ENCODE measurements at places on chromosomes 2 and 18.

DNA sequence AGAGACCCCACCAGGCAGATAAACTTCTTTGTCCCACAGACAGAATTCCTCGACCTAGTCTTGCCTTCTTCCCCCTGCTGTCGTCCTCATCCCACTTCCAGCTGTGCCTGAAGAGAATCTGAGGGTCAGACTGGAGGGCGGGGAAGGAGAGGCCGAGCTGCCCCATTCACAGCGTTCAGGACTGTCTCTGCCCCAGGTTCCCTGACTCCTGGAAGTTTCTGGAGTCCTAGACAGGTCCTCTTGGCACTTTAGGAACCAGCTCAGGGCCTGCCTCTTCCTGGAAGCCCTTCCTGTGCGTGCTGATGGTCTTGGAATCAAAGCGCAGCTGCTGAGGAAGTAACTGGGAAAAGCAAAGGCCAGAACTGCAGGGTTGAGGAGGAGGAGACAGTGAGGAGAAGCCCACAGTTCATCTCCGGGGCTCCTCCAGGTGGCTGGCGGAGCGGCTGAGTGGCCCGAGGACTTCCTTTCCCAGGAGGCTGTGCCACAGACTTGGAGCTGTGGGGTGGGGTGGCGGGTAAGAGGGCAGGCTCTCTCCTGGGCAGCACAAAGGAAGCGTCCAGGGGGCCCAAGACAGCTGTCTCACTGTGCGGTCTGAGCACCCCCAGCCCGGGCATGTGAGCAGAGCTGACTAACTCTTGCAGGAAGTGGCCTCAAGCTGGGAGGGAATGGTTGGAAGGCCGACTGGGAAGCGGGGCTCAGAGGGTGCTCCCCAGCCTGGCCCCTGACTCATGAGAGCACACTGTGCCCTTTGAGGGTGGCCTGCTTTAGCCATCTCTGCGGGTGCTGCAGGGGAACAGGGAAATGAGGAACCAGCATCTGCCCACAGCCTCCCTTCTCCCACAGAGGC lies 39.5 kb downstream of the SDC1 start:
- no peak for DNase-seq

DNA sequence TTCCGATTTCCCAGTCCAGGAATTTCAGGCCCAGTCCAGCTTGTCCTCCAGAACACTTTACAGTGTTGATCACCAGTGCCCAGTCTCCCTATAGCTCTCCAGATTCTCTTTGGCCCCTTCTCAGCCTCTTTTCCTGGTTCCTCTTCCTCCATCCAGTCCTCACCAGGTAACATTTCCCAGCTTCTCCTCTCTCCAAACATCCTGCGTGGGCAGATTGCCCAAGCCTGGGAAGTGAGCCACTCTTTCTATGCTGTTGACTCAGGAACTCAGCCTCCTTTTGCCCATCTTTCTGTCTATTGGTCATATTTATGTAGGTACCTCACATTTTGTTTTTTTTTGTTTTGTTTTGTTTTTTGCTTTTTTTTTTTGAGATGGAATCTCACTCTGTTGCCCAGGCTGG lies 109.4 kb downstream of the LYPD1 start:
- DNase-seq = no peak

- no peak for DNase-seq
Observed at GRCh38 chr2:18245375-18245774, 315.1 kb downstream of the RDH14 start.

- peak; percentile 80 for DNase-seq
Observed at GRCh38 chr2:88857951-88858411, 166.5 kb downstream of the RPIA start.

DNA sequence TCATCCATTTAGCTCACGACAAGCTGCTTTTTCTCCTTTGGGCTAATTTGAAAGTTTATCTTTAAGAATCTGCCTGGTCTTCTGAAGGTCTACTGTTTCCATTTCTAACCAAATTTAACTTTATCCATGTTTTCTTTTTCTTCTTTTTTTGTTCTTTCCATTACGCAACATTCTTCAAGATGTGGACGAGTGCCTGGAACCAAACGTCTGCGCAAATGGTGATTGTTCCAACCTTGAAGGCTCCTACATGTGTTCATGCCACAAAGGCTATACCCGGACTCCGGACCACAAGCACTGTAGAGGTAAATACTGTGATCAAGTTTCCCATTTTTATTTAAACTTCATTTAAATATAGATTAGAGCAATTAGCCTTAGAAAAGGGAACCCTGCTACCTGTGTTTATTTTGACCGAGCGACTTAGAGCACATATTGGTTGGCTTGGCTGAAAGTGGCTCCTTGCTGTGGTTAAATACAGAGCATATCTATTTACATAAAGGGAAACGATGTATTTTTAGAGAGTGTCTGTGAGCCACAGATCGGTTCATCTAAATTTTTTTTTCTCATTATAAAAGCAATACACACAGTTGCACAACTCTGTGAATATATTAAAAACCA lies 183.4 kb upstream of the RASGRP3 start:
- no peak for DNase-seq

DNA sequence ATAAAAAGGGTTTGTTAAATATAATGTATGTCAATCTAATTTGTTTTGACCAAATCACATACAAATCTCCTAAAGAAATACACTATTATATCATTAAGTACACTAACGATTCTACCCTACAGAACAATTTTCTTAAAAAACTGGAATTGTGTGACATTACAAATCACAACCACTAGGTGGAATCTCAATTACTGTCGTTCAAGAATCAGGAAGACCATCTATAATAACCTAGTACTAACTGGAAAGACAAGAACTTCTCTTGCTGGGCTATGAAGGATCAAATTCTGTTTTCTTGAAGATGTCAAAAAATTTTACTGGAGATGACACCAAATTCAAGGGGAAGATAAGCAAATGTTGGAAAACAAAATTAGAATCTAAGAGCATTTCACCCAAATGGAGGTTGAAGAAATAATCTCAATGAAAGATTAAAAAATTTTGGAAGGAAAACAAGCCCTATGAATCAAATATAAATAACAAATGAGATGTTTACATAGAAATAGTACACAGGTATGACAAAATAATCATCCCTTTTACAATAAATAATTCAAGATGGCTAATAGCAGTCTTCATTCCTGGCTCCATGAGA lies 110.9 kb downstream of the STK39 start:
- no peak for DNase-seq

DNA sequence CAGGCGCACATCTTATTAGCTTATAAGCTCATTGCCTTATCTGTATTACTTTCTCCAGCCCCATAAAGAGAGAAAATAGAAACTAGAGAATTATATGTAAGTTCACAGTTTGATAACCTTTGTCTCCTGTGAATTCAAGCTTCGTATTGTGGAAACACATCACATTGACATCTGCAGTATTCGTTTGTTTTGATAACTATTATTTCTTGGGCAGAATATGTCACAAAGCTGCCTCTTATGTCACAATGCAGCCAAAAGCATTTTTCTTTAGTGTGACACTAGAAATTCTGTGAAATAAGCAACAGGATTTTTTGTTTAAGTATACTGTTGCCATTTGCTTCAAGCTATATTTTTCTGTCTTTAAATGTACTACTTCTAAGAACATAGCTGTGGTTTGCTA lies 221.5 kb downstream of the DOK6 start:
- no peak for DNase-seq

- DNase-seq = peak; percentile 31
Observed at GRCh38 chr2:233912691-233913423, 4.3 kb upstream of the TRPM8 start.

GRCh38 chr2:207290833-207291624 lies 125.3 kb upstream of the KLF7 start:
- no peak for DNase-seq

GRCh38 chr2:45332094-45332493 lies 279.0 kb downstream of the SRBD1 start:
- DNase-seq = no peak

DNA sequence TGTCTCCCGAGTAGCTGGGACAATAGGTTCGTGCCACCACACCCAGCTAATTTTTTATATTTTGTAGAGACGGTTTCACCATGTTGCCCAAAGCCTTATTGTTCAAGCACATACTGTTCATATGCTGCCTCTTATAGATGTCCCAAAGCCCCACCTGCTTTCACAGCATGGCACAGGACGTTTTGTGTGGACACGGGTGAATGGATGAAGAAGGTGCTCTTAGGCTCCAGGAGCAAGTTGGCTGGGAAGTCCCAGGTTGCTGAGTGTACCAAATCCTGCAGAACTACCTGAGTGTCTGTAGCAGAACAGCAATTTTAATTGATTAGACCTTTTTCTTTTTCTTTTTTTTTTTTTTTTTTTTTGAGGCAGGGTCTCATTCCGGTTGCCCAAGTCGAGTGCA lies 10.5 kb upstream of the SAG start:
- no peak for DNase-seq

DNA sequence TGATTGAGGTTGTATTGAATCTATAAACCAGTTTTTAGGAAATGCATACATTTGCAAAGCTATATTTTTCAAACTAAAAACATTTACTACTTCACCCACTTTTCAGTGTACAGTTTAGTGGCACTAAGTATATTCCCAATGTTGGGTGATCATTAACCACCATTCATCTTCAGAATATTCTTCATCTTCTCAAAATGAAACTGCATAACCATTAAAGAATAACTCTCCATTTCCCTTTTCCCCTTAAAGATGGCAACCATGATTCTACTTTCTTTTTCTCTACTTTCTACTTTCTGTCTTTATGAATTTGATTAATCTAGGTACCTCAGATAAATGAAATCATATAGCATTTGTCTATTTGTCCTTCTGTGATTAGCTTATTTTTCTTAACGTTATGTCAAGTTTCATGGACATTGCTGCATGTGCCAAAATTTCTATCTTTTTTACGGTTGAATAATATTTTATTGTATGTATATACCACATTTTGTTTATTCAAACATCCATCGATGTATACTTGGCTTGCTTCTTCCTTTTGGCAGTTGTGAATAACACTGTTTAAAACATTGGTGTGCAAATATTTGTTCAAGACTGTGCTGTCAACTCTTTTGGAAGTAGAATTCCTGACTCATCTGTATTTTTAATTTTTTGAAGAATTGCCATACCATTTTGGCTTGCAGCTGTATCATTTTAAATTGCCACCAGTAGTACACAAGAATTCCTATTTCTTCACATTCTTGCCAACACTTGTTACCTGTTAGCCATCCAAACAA lies 104.9 kb downstream of the RPRM start:
- no peak for DNase-seq

DNA sequence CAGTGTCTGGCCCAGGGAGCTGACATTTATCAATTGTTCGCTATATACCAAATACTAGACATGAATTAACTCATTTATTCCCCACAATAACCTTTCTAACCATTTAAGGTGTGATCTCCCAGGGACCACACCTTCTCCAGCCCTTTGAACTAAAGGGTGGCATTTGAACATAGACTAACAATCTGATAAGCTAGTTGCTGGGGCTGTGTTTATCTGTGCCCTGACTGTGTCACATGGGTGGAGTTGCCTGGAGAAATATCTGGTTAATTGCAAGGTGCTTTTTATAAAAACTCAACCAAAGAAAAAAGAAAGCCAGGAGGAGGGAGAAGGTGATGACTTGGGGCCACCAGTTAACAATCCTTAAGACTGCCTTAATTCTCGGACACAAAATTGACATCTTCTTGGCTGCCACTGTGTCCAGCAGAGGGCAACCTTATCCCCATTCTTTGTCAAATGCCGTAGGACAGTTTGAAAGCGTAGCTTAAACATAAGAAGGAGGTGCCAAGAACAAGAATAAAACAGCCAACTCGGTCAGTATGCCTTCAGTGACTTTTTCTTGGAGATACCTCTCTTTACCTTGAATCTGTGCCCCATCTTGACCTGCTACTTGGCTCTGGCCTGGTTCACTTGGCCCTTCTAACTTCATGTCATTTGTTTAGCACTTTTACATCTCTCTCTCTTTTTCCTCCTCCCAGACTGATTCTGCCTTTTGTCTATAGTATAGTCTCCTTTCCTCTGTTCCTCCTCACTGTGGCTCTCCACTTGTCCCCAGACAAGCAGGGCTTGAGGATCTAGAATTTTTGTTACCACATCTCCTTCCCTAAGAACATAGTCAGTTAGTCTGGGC lies 183.4 kb downstream of the MYO3B start:
- peak; percentile 68 for DNase-seq

- DNase-seq = no peak
Observed at GRCh38 chr18:46222710-46223360, 118.7 kb downstream of the HAUS1 start.

DNA sequence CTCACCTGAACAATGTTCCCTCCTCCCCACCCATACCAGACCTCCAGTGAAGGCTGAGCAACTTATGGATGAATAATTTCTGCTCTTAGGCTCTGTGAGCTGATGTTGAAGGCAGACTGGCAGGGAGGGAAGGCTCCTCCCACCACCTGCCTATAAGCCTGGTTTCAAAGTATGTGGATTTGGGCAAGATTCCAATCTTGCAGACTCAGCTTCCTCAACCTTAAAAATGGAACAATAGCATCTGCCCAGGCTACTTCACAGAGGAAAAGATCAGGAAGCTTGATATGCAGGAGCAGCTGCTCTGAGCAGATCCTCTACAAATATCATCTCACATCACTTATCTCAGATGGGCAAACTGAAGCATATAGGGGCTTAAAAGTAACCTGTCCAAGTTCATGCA lies 112.2 kb downstream of the ZFP36L2 start:
- DNase-seq = peak; percentile 65

DNA sequence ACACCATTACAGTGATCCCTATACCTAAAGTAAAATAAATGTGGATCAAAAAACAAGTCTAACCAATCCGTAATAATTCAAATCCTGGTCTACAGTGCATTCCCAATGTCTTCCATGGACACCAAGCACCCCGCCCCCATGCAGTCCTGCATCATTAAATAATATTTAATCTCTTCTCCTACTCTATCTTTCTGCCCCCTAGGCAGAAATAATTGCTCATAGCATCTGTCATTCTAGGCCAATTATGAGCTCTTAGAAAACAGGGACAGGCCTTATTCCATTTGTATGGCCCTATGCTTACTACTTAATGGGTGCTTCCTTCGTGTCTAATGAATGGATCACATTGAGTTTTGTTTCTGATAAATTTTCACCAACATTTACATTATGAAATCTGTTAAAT lies 66.4 kb downstream of the PAX3 start:
- DNase-seq = no peak

- DNase-seq = no peak
Observed at GRCh38 chr2:207491956-207492355, 37.8 kb upstream of the CREB1 start.

GRCh38 chr2:239735131-239735828 lies 289.9 kb downstream of the NDUFA10 start:
- no peak for DNase-seq

DNA sequence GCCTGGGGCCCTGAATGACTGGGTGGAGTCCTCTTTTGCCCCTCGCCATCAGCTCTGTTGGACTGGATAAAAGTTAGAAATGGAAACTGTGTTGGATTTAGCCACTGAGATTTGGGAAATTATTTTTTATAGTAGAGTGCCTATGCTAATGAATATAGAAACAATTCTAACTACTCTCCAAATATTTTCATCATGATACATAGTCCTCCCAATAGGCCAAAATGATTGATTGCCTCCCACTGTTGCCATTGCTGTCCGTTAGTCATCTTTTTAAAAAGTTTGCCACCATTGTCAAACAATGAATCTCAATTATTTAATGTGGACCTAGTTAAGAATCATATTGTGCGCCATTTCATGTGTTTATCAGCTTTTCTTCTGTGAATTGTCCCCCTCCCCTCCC lies 417.0 kb downstream of the GALR1 start:
- no peak for DNase-seq

- DNase-seq = no peak
Observed at GRCh38 chr2:69770193-69770702, 28.3 kb downstream of the ANXA4 start.

- no peak for DNase-seq
Observed at GRCh38 chr2:17850151-17850550, 28.3 kb upstream of the KCNS3 start.
